Activated CD8-positive, alpha-beta T cell treated with anti-CD3 and anti-CD28 coated beads for 36 hours (primary cell): ENCODE measurements at places on chromosomes 7 and 10.
A peak's percentile ranks its signal among the peaks of the same experiment; 100 is the strongest.

DNA sequence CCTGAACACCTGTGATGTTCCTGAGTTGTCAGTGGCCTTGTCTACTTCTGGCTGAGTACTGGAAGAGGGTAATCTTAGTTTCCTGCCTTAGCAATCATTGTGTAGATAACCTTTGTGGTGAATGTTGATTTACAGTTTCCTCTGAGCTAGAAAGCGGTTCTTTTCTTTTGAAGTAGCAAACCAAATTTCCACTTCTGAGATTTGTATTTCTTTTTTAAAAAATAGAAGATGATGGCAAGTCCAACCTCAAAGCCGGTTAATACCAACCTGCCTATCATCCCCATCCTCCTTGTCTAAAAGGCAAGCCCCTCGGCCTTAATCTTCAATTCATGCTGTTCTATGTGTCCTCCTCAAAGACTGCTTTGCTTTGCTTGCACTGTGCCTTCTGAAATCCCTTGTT lies 12.5 kb upstream of the PALS2 start:
- no peak for DNase-seq

- peak; percentile 18 for DNase-seq
Observed at GRCh38 chr10:70255329-70256299, 22.4 kb upstream of the PPA1 start.

- DNase-seq, result no peak
Observed at GRCh38 chr7:128045766-128046165, 14.5 kb upstream of the LRRC4 start.

GRCh38 chr7:106871793-106872571 lies 6.9 kb downstream of the PIK3CG start:
- DNase-seq, result no peak

- DNase-seq, result no peak
Observed at GRCh38 chr7:19464751-19465150, 244.1 kb downstream of the POLR1F start.
